ENCODE measurements at places on chromosomes 7 and 10.

GRCh38 chr7:36439624-36440023, 50.0 kb downstream of the ANLN start:
- no peak for DNase-seq

DNA sequence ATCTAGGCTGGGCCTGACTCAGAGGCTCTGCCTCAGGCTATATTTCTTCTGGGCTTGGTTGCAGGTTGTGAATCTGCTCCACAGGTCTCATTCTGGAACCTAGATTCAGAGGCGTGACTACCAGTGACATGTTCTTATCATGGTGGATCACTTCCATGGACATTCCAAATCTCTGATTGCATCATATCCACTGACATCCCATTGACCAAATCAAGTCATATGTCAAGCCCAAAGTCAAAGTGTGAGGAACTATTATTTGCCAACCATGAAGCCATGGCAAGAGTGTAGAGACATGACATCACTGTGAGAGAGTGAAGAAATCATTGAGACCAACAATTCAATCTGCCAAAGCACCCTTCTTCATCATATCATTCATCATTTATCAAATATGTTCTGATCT, 11.9 kb upstream of the ODAD2 start:
- no peak for DNase-seq

DNA sequence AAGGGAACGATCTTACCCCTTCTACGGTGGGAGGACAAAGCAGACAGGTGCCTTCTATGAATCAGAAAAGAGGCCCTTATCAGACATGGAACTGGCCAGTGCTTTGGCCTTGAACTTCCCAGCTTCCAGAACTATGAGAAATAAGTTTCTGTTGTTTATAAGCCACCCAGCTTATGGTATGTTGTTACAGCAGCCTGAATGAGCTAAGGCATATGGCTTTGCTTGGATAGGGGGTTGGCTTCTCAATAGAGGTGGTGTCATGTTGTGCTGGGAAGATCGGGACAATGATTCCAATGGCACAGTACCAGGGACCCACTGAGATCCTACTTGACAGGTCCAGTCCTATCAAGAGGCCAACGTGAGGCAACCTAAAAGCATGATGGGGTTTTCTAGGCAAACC, 183.4 kb upstream of the BMPER start:
- DNase-seq: no peak

- no peak for DNase-seq
These were observed 80.7 kb upstream of the RPA3 start for GRCh38 chr7:7799138-7799537.

DNA sequence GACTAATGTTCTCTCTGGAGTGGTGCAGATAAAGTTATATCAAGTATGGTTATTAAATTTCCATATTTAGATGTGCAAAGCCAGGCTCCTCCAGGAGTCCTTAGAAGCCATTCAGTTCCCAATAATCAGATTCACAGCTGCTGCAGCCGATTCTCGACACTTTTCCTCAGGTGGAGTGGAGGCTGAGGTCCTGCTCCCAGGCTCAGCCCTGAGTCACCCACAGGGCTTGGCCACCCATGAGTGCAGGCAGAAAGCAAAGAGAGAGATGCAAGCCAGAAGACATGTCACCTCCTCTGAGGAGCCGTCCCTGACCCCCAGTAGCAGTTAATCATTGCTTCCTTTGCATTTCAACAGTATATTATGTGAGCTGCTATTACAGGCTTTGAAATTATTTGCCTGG, 36.3 kb upstream of the NANOS1 start:
- no peak for DNase-seq

DNA sequence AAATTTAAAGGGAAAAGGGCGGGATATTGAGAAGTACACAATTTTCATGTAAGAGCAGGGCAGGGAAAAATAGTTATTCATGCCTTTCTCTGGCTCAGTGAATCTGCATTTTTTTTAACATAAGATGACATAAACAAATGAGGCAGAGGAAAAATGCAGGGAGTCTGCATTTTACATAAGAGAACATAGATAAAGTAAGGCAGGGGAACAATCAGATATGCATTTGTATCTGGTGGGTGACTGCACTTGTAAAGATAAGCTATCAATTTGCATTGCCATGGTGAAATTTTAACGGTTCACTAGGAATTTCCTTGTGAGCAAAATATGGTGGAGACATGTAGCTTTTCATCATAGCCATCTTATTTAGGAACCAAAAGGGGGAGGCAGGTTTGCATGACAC, 33.5 kb downstream of the ALOX5 start:
- DNase-seq: no peak

DNA sequence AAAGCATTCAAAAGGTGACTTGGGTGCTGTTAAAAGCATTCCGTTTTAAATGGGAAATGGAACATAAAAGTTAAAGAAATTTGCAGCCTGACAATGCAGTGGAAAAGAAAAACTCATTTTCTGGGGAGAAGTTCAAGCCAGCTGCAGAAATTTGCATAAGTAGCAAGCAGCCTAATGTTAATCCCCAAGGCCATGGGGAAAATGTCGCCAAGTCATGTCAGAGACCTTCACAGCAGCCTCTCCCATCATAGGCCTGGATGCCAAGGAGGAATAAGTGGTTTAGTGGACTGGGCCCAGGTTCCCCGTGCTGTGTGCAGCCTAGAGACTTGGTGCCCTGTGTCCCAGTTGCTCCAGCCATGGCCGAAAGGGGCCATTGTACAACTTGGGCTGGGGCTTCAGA, 154.2 kb downstream of the PKD1L1 start:
- no peak for DNase-seq

GRCh38 chr10:33507662-33508425, 173.4 kb upstream of the NRP1 start:
- no peak for DNase-seq

GRCh38 chr10:89555688-89556445, 20.5 kb upstream of the SLC16A12 start:
- no peak for DNase-seq

- DNase-seq: no peak
These were observed at the start of gene REPIN1 for GRCh38 chr7:150368096-150368883. Gene REPIN1 (plus strand): TSS chr7:150368822. CDS start chr7:150369712, 890 bp downstream.

DNA sequence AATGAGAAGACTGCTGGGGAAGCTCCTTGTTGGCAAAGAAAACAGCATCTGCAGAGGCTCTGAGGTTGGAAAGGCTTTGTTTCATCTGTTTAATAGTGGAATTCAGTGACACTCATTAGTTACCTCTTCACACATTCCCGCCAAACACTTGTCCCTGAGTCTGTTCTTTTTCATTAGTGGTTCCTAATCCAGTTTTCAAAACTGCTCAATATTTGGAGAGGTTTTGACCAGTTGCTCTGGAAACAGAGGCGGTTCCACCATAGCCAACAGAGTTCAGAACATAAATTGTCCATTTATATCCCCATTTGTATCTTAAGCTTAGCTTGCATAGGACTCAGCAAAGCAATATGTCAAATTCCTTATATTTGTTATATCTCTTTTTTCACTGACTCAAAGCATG, 754.6 kb downstream of the AUTS2 start:
- no peak for DNase-seq

DNA sequence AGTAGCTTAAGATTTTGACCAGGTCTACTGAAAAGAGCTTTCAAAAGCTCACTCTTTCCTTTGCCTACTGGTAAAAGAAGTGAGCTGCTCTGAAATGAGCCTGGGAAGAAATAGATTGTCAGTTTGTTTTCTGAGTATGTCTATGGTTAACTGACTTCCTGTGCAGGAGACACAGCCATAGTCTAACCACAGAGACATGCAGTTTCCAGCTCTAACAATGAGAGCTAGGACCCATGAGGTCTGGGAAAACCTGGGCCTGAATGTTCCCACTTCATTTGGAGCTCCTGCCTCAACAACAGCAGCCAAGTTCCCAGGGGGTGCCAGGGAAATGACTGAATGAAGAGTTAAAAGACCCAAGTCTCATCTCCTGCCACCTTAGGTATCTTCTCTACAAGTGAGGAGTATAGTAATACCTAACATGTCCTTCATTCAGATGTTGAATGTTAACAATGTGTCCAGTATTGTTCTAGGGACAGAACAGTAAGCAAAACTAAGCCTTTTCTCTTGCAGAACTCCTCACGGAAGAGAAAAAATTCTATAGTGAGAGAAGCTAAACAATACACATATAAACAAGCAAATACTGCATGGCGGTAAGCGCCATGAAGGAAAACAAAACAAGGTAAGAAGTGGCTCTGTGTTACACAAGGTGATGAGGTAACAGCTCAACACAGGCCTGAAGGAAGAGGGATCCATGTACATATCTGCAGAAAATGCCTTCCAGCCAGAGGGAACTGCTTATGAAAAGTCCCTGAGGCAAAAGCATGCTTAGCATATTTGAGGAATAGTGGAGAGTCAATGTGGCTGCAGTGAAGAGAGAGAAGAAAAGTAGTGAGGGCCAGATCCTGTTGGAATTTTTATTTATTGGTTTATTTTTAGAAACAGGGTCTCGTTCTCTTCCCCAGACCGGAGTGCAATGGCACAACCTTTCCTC, 26.4 kb upstream of the ANKRD1 start:
- DNase-seq: no peak

DNA sequence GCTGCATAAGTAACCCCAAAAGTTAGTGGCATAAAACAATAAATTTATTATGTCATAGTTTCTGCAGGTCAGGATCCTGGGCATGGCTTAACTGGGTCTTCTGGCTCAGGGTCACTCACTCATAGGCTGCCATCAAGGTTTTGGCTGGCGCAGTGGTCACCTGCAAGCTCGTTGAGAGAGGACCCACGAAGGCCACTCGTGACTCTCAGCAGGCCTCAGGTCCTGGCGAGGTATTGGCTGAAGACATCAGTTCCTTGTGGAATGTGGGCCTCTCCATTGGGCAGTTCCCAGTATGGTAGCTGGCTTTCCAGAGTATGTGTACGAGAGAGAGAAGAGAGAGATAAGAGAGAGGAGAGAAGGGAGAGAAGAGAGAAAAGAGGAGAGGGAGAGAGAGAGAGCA, 138.3 kb upstream of the KLF14 start:
- no peak for DNase-seq
